ENCODE measurements at places on chromosomes 5 and 9.

- DNase-seq = no peak
Measured at GRCh38 chr5:154949781-154950180, 8.9 kb downstream of the MRPL22 start.

- DNase-seq = no peak
Measured at GRCh38 chr5:89342106-89342876, 459.3 kb upstream of the MEF2C start.

GRCh38 chr5:9930156-9930555, 300.0 kb upstream of the TAS2R1 start:
- DNase-seq = no peak

DNA sequence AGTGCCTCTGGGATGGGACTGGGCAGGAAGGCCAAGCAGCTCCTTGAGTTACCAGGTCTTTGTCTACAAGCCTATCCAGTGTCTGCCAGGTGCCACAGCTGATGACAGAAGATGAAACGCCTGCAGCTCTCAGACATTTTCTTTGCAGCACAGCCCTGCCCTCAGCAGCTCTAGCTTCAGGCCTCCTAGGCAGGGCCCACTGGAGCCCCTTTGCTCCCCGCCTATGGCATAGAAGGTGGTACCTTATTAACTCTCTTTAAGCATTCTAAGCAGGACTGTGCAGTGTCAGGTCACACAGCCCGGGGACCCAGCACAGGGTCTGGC, 1.3 kb upstream of the SKP1 start:
- no peak for DNase-seq

GRCh38 chr5:133704411-133704810, 92.1 kb upstream of the FSTL4 start:
- no peak for DNase-seq

DNA sequence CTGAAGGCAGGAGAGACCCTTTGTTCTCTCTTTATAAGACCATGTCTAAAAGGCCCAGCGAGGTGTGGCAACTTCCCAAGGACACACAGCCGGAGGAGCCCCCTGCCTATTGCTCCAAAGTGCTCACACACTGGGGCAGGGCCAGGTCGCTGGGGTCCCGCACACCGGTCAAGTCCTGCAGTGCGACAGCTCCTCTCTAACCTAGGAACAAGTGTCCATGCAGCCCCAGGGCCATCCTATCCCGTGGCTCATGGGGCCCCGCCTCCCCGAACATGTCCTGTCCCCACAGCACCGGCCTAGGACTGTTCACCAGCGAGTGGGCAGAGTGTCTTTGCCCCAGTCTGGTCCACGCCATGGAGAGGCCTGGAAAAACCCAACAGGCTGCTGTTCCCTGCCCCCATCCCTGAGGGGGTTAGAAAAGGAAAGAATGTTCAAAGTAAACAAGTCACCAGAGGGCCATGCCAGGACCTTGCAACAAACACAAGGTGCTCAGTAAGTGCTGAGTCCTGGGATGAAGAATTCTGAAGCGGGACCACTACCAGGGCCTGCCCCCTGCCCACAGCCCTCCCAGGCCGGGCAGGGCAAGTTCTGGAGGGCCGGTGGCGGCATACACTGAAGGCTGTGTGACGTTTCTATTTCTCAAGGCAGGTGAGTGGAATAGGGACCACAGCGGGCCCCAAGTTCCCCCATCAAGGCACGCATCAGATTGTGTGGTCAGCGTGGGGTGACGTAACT, 938 bp downstream of the NINJ1 start:
- DNase-seq = peak; percentile 75

DNA sequence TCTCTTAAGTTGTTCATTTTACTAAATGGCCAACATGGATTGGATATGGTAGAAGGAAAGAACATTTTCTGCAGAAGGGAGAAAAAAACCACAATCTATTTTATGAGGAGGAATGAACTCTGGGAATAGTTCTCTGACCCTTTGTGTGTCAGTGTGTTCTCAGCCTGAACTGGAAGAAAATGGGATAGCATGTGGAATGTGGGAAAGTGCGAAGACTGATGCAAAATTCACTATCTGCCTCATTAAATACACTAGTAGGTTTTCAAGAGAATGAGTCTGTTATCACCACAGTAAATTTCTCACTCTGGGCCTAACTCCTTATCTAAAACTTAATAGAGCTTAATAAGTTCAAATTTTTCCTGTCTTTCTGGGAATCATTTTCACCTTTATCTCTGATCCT, 22.7 kb downstream of the ITGA1 start:
- no peak for DNase-seq

- no peak for DNase-seq
Measured at GRCh38 chr9:14270358-14271092, 43.4 kb downstream of the NFIB start.

DNA sequence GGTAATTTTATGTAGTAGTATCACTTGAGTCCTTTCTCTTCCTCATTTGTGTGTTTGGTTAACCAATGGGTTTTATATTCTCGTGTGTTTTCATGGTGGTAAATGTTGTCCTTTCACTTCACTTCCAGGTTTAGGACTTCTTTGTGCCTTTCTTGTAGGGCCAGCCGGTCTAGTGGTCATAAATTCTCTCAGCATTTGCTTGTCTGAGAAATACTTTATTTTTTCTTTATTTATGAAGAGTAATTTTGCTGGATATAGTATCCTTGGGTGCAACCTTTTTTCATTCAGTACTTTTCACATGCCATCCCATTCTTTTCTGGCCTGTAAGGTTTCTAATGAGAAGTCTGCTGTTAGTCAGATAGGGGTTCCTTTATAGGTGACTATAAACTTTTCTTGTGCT, 107.1 kb downstream of the GNA14 start:
- DNase-seq = no peak

DNA sequence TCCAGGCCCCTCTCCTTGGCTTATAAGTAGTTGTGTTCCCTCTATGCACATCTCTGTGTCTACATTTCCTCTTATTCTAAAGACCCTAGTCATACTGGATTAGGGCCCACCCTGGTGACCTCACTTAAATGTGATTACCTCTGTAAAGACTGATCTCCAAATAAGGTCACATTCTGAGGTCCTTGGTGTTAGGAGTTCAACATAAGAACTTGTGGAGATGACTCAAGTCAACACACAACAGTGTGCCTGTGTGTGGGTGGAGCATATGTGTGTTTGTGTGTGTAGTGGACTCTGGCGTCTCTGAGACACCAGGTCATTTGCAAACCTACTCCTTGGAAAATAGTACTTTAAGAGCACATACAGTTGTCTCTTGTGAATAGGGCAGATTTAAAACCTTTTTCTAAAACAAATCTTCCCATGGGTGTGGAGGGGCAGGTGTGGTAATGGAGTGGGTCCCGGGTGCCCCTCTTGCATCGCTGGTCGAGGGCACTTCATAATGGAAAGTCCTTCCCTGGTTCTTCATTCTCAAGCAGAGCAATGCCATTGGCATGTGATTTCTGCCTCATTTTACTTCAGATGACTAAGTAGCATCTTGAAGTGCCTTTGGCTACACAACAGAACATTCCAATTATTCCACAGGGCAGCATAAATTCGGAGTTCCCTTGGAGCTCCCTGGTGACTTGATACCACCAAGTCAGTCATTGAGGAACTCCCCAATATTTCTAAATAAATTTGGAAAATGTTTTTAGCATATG, 84.4 kb downstream of the C9orf152 start:
- DNase-seq = no peak

- no peak for DNase-seq
Measured at GRCh38 chr5:131997727-131998117, 13.7 kb downstream of the ACSL6 start.

GRCh38 chr9:89743573-89744254, 138.9 kb downstream of the GADD45G start:
- DNase-seq = peak; percentile 64

DNA sequence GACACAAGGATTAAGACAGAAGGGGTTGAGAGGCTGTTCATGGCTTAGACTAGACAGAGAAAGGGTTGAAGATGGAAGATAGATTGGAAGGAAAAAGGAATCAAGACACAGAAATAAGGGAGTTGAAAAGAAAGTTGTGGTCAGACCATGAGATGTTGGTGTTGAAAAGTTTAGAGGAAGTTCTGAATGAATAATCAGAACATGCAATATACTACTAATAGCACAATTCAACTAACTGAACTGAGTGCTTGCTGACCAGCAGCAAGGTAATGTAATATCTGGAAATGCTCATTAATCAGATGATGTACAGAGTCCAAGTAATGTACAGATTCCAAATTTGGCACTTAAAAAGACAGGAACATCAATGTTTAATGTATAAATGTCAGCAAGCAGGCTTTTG, 10.6 kb upstream of the NNT start:
- DNase-seq = no peak

DNA sequence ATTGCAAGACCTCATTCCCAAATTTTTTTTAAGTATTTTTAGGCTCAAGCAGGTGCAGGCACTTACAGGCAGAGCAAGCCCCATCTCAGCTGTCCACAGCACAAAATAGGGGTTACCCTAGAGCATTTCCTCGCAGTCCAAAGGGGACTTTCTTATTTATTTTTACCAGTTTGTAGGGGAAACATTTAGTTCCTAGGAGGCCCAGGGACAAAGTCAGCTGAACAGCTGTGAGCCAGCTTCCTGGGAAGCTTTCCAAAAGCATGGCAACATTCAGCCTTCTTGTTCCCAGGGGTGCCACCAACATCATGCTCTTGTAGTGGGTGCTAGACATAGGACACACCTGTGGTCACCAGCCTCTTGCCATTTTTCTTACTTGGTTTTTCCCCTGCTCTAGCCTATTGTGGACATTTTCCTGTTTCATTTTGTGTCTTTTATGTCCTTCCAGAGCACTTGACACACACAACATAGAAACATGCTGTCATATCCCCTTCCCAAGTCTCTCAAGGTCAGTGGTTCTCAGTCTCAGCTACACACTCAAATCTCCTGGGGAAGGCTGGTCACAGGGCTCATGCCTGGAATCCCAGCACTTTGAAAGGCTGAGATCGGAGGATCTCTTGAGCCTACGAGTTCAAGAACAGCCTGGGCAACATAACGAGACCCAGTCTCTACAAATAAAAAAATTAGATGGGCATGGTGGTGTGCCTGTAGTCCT, 38.2 kb downstream of the HAVCR1 start:
- no peak for DNase-seq

DNA sequence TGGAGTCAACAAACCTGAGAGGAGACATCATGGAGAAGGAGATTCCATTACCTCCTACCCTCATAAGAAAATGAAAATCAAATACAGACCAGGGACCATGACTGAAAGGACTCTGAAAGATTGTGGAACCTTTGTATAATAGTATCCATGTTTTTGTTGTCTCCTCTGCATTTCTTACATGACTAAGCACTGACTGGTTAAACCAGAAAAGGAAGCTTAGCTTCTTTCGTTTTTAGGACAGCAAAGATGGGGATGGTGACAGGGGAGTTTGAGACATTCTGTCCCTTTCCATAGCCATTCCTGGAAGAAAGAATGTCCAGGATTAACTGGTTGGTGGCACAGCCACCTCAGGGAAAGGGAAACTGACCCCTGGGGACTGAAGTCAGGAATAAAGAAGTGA, 22.2 kb downstream of the ITGA1 start:
- DNase-seq = no peak

GRCh38 chr9:128180001-128180400, 11.4 kb downstream of the CIZ1 start:
- no peak for DNase-seq

GRCh38 chr9:127854184-127854806, at the start of gene ENG:
TSS of gene ENG (minus strand) at chr9:127854658. CDS start at chr9:127854355, 303 bp downstream.
- DNase-seq = no peak

- DNase-seq = no peak
Measured at GRCh38 chr9:88803546-88804253, 187.6 kb upstream of the S1PR3 start.

DNA sequence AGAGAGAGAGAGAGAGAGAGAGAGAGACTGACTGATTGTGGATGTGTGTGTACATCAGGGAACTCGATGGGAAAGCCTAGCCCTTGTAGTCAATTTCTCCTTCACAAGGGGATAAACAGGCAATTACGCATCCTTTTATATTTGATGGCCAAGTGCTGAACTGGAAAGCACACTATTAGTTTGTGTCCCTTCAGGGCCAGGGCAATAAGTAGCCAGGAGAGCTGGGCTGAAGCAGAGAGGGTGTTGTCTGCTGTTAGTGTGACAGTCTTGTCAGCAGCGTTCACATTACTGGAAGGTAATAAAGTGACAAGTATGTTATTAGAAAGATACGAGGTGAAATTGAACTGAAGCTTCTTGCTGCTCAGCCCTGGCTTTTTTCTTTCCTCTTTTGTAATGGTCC, 457.7 kb downstream of the BNC2 start:
- no peak for DNase-seq

- no peak for DNase-seq
Measured at GRCh38 chr9:98861781-98862504, 54.5 kb downstream of the GALNT12 start.

- no peak for DNase-seq
Measured at GRCh38 chr5:141529873-141530272, 41.0 kb downstream of the PCDHGC5 start.

- DNase-seq = no peak
Measured at GRCh38 chr5:160978944-160979343, 126.9 kb upstream of the ATP10B start.

DNA sequence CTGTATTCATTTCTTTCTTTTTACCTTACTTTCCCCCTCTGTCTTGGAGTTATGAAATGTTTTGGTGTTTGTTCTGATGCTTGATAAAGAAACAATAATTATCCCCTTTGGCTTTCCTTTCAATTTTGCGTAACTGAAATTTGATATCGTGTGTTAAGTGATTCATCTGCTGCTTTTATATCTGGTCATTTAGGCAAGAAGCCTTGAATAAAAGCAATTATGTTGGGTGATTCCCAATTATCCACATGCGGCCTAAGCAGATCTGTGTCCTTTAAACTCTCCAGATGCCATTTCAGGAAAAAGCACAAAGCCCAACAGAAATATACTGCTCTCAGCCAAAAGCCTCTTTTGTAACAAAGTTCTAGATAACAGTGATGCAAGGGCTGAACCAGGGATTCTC, 92.8 kb downstream of the TAF11L14 start:
- DNase-seq = no peak

DNA sequence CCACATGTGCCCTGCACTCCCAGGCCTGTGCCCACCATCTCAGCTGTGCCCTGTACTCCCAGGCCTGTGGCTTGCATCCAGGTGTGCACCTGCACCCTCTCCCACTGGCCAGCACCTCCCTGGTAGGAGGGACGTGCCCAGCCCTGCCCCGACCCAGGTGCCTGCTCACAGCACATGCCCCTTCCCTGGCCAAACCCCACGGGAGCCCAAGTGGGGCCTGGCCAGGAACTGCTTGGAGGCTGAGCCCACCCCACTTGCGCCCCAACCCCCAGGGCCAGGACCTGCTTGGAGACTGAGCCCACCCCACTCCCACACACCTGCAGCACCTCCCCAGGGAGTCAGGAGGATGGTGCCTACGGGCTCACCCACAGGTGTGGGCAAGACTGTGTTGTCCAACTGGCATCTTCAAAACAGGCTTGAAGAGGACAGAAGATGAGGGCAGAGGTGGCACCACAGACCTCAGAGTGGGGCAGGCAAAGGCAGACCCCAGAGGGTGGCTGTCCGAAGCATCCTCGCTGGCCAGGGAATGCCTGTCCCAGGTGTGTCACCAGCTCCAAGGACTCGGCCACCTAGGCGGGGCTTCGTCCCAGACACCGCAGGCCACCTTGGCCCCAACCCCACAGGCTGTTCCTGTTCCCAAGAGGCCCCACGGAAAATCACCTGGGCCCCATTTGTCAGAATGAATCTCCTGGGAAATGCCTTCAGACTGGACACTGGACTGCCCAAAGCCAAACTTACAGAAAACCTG, 10.8 kb downstream of the ZDHHC11B start:
- no peak for DNase-seq

GRCh38 chr5:90939211-90939610, 380.6 kb downstream of the ADGRV1 start:
- DNase-seq = no peak

GRCh38 chr9:69412741-69413150, 87.7 kb downstream of the ENTREP1 start:
- no peak for DNase-seq

GRCh38 chr5:42121401-42121800, 196.3 kb downstream of the FBXO4 start:
- DNase-seq = no peak
